T-helper 1 cell (primary cell): ENCODE measurements at places on chromosomes 2 and 18.

DNA sequence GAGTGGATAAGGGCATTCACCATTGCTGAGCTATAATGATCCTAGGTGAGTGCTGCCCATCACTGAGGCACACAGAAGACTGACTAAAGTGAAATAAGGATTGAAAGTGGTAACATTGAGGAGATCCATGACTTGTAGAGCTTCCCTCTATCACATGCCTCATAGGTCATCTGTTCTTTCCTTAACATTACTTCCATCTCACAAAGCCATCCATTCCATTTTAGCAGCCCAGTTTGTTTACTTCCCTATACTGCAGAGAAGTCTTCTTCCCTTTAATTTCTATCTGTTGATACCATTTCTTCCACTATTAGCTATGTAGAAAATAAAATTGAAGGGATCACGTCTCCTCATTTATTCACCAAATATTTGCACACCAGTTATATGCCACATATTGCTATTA lies 32.1 kb downstream of the ME2 start:
- no peak for DNase-seq

- no peak for DNase-seq
Observed at GRCh38 chr18:72375618-72376017, 168.5 kb downstream of the CBLN2 start.

DNA sequence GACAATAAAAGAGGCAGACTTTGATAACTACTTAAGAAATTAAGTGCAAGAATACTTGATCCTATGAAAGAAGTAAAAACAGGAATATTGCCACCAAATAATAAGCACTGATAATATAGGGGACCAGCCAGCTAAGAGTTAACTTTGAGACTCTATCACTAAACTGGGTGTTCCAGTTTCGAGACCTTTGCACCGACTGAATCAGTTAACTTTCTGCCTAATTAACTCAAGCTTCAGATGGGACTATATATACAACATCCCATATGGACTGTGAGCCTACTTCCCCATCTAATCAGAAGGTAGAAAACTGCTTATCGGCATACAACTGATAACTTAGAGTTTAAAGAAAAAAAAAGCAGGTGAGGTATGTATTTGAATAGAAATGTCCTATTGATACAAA lies 25.8 kb upstream of the SLC9A2 start:
- no peak for DNase-seq

GRCh38 chr2:55999790-56000189 lies 76.2 kb upstream of the EFEMP1 start:
- no peak for DNase-seq

- DNase-seq, result no peak
Observed at GRCh38 chr2:222796413-222797103, 64.3 kb upstream of the ACSL3 start.

GRCh38 chr2:45287045-45287444 lies 277.8 kb upstream of the SIX2 start:
- no peak for DNase-seq

GRCh38 chr2:2636813-2637212 lies 305.7 kb upstream of the MYT1L start:
- no peak for DNase-seq

DNA sequence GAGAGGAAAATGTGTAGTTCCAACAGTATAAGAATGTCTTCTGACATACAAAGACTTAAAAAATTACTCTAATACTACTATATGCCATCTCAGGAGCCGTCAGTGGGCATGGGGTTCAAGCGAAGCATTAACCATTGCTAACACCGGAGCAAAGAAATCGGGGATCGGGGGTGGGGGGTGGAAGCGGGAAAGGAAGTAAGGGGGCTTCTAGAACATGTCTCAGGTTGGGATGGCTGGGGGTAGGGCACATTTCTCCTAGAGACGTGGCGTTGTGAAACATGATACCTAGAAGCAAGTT lies 702 bp downstream of the LMAN1 start:
- DNase-seq, result no peak

GRCh38 chr18:25614168-25614567 lies 262.2 kb upstream of the ZNF521 start:
- no peak for DNase-seq

GRCh38 chr2:190435031-190435670 lies 27.0 kb downstream of the MFSD6 start:
- DNase-seq, result no peak

DNA sequence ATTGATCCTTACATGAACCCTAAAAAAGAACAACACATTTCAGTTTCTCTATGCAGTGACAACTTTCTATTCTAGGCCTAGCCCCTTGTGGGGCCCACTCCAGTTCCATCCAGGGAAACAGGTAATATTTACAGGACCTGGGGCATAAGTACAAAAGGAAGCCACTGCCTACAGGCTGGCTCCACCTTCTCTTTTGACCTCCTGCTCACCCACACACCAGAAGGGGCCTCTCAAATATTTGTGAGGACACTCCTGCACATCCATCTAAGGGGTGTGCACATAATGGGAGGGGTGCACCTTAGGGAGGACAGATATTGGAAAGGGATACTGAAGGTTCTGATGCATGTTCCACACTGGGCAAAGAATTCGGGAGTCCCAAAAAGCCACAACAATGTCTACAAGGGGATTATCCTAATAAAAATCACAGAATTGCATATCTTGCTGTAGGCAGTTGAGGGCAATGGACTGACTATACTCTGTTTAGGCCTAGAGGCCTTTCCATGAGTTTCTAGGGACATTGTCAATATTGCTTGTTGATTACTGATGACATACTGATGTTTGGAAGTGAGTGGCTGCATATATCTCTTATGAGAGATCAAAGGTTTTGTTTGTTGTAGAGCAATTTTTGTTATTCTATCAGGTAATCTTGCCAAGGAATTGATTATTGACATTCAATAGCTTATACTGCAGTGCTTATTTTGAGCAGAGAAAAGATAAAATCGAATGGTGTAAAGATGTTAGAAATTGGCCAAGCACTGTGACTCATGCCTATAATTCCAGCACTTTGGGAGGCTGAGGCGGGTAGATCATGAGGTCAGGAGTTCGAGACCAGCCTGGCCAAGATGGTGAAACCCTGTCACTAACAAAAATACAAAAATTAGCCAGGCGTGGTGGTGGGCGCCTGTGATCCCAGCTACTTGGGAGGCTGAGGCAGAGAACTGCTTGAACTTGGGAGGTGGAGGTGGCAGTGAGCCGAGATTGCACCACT lies 23.8 kb upstream of the HNRNPA3 start:
- DNase-seq, result no peak

GRCh38 chr2:221254299-221254698 lies 317.8 kb downstream of the EPHA4 start:
- DNase-seq, result no peak

DNA sequence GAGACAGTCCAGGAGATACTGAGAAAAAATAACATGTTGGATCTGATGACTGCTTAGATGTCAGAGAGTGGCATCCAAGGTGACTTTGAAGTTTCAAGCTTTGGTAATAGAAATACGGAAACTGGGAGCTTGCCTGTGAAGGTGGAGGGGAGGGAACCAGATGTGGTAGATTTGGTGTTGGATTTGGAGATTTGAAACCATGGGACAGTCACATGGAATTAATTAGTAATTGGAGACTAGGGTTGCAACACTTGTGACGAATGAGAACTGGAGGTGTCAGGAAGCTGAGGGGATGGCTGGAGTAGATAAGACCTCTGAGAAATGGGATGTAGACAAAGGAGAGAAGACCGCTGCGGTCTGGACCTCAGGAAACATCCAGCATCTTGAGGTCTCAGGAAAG lies 46.7 kb downstream of the RPL37A start:
- no peak for DNase-seq

DNA sequence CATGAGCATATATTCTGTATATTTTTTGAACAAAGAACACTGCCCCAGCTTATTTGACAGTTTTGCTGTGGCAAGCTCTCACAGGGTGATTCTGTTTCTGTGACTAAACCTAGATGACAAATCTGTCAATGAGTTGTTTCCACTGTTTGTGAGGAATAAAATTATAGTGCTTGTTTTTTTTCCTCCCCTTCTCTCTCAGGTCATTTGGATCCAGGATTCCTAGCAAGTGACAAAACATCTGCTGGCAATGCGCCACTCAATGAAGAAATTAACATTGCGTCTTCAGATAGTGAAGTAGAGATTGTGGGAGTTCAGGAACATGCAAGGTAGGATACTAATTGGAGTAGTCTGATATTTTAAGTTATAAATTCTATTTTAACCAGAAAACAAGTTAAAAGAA lies 149.3 kb downstream of the HAUS1 start:
- DNase-seq, result no peak

GRCh38 chr2:42980764-42981416 lies 188.5 kb upstream of the HAAO start:
- DNase-seq, result no peak

GRCh38 chr2:203534621-203535077 lies 452 bp downstream of the RAPH1 start:
- no peak for DNase-seq

DNA sequence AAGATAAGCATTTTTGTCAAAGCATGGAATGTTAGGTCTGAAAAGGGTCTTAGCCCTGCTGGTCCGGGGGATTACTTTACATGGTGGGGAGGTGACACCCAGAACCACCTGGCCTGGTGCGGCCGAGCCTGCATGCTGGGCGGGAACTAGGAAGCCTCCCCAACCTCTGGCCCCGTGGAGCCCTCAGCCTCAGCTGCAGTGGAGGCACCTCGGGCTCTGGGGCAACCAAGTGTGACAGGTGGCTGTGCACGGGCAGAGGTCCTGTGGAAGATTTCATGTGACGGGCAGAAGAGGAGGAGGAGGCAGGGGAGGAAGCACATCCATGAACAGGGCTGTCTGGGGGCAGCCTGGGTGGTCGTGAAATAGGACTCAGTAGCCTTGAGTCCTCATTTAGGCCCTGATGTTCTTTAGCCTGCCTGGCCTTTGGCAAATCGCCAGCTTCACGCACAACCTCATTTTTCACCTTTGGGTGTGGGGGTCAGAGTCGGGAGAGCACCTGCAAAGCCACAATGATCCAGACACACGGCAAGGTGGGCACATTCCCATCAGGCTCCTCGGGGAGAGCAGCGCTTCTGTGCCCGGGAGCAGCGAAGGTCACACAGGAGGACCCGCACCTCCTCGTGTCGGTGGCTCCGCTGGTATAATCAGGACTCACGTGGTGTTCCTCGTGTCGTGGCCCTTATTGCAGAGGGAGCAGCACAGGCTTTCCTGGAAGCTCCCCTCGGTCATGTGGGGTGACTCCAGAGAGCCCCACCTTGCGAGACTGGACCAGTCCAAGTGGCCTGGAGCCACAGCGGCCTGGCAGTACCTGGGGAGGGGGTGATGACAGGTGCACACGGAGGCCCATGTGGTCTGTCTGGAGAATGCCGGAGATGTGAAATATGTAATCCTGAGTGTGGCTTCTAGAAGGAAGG lies 13.9 kb downstream of the CNDP2 start:
- DNase-seq, result no peak

DNA sequence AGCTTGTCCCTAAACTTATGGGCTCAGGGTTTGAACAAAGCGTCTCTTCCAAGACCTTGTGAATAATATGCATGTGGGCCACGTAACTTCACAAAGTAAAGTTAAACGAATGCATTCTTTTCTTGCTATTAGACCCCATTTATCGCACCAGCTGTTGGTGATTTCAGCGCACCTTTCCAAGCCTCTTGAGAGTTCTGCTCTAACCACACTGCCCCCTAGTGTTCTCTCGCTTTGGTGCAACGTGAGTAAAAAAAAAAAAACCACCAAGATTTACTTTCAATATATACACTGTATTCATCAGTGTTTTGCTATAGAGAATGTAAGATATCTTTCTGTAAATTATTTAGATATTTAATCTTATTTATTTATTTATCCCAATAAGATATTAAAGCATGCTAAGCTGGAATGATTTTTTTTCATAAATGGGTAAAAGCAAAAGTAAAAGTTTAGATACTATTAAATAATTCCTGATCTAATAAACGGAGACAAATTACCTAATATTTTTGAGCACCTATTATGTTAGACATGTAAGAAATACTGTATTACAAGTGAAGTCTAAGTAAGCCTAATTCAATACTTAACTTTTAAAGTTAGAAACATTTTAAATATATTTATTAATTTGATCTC lies 459.5 kb downstream of the DLGAP1 start:
- DNase-seq, result peak; percentile 60

GRCh38 chr2:171531836-171532450 lies 9.7 kb downstream of the CYBRD1 start:
- DNase-seq, result no peak

DNA sequence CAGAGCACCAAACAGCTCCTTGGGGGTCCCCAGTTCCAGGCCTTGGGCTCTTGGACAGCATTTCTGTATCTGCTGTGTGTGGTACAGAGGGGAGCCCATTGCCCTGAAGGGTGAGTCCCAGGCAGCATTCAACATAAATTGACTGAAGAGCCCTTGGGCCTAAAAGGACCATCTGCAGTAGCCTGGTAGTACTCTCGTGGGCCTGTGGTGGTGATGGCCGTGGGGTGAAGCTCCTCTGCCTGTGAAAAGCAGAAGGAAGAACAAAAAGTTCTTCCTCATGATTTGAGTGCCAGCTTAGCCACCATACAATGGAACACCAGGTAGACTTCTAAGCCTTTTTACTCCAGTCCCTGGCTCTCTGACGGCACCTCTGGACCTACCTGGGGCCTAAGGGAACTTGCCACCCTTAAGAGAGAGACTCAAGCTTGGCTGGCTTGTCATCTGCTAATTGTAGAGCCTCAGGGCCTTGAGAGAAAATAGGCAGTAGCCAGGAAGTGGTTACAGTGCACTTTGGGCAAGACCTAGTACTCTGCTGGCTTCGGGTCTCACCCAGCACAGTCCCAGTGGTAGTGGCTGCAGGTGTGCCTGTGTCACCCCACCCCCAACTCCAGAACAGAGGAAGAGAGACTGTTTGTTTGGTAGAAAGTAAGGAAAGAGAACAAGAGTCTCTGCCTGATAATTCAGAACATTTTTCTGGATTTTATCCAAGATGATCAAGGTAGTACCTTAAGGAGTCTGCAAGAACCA lies 84.6 kb upstream of the CERS6 start:
- DNase-seq, result peak; percentile 8
